ENCODE measurements at places on chromosomes 7 and 10. TPM values are rescaled to one million over a fixed set of nuclear protein-coding genes. Genes with fewer than 3 reads are reported as not detected.

- no peak for DNase-seq
These were observed 41.0 kb downstream of the CLRN3 start for GRCh38 chr10:127851661-127852194.

- no peak for DNase-seq
These were observed 98.4 kb upstream of the STEAP1B start for GRCh38 chr7:22598318-22598920.

GRCh38 chr7:139618482-139619366 is 95.2 kb downstream of the CLEC2L start:
- DNase-seq: peak; percentile 50

Gene RBP3
- total RNA-seq: not detected

Gene DKK1
- total RNA-seq: not detected
